Chondrocyte (in vitro differentiated cells): ENCODE measurements at places on chromosomes 3 and 15. TPM values are rescaled to one million over a fixed set of nuclear protein-coding genes. Genes with fewer than 3 reads are reported as not detected.

DNA sequence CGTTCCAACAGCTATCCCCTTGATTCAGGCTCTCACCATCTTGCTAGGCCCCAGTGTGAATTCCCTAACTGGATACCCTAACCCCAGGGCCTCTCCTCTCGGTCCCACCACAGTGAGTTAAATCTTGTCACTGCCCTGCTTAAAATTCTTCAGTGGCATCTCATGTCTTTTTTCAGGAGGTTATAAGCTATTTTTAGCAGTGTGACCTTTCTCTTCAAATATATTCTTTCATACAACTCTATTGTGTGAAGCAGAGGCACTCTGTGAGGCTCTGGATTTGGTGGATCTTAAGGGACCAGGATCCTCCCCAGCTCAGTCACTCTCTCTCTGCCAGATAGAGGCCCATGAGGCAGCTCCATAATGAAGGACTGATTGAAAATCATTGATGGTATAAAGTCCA lies 760.4 kb downstream of the NTRK3 start:
- no peaks in the 10 kb centered on the region for H3K36me3 ChIP-seq
- H3K27ac ChIP-seq, result no peak overlapping the region
- H3K27me3 ChIP-seq, result no peaks in the 10 kb centered on the region
- DNase-seq, result no peak

DNA sequence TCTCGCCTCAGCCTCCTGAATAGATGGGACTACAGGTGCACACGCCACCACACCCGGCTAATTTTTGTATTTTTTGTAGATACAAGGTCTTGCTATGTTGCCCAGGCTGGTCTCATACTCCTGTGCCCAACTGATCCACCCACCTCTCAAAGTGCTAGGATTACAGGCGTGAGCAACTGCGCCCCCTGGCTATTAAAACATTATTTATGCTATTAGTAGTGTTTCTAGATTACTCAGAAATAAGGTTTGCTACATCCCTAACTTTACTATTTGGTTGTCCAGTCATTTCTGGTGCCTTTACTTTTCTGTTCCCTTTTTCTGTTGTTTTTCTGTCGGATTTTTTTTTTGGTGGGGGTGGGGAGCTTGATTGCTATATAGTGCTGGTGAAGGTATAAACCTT lies 393.6 kb upstream of the TPM1 start:
- peaks cover 4% of the 10 kb centered on the region for H3K36me3 ChIP-seq
- peaks cover 14% of the 10 kb centered on the region for H3K4me1 ChIP-seq
- no peak for DNase-seq
- no peaks in the 10 kb centered on the region for H3K27me3 ChIP-seq

CHRNB4 gene
- total RNA-seq, result 0.10 to 0.13 TPM in 2 of 3 replicates, not detected in the other

DNA sequence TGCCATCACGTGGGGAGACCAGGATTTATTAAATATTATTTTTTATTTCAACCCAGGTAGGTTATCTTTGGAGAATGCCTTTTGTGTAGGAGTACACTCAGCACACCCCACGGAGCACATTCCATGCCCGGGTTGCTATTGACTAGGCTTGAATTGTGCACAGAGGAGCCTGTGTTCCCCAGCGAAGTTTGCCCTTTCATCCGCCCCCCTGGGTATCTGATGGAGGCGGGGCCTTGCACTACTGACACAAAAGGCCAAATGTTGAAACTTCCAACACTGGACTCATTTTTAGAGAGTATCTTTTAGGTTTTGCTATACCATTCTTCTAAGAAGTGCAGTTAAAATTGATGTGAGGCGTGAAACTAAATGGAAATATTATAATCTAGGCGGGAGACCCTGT lies 39.3 kb upstream of the PPP4R2 start:
- no peaks in the 10 kb centered on the region for H3K27me3 ChIP-seq
- peaks cover 13% of the 10 kb centered on the region for H3K4me1 ChIP-seq
- peak overlapping the region; percentile 29 for H3K27ac ChIP-seq

GRCh38 chr3:194161131-194162045 lies 25.4 kb downstream of the HES1 start:
- no peak overlapping the region for H3K27ac ChIP-seq
- peaks cover 20% of the 10 kb centered on the region for H3K4me1 ChIP-seq
- DNase-seq, result no peak
- peaks cover 71% of the 10 kb centered on the region for H3K27me3 ChIP-seq
- H3K36me3 ChIP-seq, result no peaks in the 10 kb centered on the region

- no peaks in the 10 kb centered on the region for H3K27me3 ChIP-seq
- H3K4me1 ChIP-seq, result peaks cover 18% of the 10 kb centered on the region
- H3K36me3 ChIP-seq, result peaks cover 3% of the 10 kb centered on the region
- no peak overlapping the region for H3K4me3 ChIP-seq
These were observed 33.2 kb downstream of the SLC25A26 start for GRCh38 chr3:66253790-66254620.

DNA sequence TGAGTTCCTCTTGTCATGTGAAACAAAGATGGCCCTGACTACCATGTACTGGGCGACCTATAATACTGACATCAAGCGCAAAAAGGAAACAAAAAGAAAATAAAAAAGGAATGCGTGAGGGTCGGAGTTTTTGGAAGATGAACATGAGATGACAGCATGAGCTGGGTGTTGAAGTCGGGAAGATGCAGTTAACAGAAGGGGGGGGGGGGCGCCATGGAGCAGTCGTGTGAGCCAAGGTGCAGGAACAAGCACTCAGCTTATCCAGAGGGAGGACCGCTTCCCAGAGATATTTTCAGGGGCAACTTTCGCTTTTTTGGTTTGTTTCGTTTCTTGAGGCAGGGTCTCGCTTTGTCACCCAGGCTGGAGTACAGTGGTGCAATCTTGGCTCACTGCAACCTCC lies 110.2 kb downstream of the RORA start:
- H3K27me3 ChIP-seq, result no peaks in the 10 kb centered on the region
- H3K27ac ChIP-seq, result no peak overlapping the region
- no peak overlapping the region for H3K4me3 ChIP-seq
- H3K4me1 ChIP-seq, result peaks cover 29% of the 10 kb centered on the region
- DNase-seq, result no peak

TRAIP gene
- total RNA-seq, result 2.3 to 5.9 TPM (median 2.7 TPM) in 3 replicates

DNA sequence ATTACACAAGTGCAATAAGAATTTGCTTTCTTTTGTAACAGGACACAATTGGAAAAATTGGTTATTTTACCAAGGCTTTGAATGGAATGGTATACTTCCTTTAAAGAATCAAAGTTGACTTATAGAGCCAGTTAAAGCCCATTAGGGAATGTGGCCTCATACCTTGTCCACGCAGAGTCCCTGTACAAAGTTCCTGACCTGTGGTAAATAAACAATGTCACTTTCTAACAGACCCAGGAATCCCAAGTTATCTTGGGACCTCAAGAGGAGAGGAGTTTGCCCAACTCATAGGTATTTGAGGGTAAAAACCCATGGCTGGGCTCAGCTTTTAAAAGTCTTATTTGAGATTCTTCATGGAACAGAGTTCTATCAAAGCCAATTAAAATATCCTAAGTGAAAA lies 12.0 kb upstream of the NUP210 start:
- H3K4me3 ChIP-seq, result no peak overlapping the region
- H3K27me3 ChIP-seq, result peaks cover 12% of the 10 kb centered on the region
- DNase-seq, result no peak
- H3K27ac ChIP-seq, result no peak overlapping the region

DNA sequence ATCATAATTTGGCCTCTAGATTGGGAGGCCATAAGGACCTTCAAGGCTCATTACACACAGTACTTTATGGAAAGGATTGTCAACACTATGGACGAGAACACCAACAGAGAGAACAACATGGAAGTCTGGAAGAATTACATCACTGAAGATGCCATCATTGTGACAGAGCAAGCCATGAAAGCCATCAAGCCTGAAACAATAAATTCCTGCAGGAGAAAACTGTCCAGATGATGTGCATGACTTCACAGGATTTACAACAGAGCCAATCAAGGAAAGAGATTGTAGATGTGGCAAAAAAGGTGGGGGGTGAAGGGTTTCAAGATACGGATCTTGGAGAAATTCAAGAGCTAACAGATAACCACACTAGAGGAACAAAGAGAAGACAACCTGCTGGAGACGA lies 15.9 kb downstream of the IL17RB start:
- H3K27me3 ChIP-seq, result no peaks in the 10 kb centered on the region
- no peak overlapping the region for H3K4me3 ChIP-seq
- peaks cover 33% of the 10 kb centered on the region for H3K36me3 ChIP-seq
- no peak for DNase-seq
- no peak overlapping the region for H3K27ac ChIP-seq
- H3K4me1 ChIP-seq, result no peaks in the 10 kb centered on the region

GRCh38 chr15:51533672-51534398 lies 88.7 kb downstream of the DMXL2 start:
- peaks cover 24% of the 10 kb centered on the region for H3K36me3 ChIP-seq
- no peak overlapping the region for H3K4me3 ChIP-seq
- no peaks in the 10 kb centered on the region for H3K27me3 ChIP-seq
- no peak for DNase-seq
- H3K4me1 ChIP-seq, result no peaks in the 10 kb centered on the region
- H3K27ac ChIP-seq, result no peak overlapping the region

ALDH1L1 gene
- 0.51 to 1.9 TPM (median 0.60 TPM) in 3 replicates for total RNA-seq

DNA sequence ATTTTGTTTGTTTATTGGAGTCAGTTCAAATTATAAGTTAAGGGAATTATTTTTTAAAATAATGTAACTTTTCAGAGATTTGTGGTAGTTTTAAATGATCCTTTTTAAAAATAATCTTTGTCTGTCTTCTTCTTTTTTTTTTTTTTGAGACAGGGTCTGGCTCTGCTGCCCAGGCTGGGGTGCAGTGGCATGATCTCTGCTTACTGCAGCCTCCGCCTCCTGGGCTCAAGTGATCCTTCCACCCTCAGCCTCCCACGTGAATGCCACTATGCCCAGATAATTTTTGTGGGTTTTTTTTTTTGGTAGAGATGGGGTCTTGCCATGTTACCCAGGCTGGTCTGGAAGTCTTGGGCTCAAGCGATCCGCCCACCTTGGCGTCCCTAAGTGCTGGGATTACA lies 12.6 kb downstream of the FNDC3B start:
- no peak overlapping the region for H3K4me3 ChIP-seq
- H3K27me3 ChIP-seq, result no peaks in the 10 kb centered on the region
- peaks cover 22% of the 10 kb centered on the region for H3K36me3 ChIP-seq
- H3K27ac ChIP-seq, result peak overlapping the region; percentile 52
- H3K4me1 ChIP-seq, result peaks cover 78% of the 10 kb centered on the region

GRCh38 chr15:74293021-74293810 lies 57.1 kb downstream of the CCDC33 start:
- H3K36me3 ChIP-seq, result no peaks in the 10 kb centered on the region
- peaks cover 32% of the 10 kb centered on the region for H3K27me3 ChIP-seq
- H3K27ac ChIP-seq, result no peak overlapping the region
- no peaks in the 10 kb centered on the region for H3K4me1 ChIP-seq
- no peak overlapping the region for H3K4me3 ChIP-seq

DNA sequence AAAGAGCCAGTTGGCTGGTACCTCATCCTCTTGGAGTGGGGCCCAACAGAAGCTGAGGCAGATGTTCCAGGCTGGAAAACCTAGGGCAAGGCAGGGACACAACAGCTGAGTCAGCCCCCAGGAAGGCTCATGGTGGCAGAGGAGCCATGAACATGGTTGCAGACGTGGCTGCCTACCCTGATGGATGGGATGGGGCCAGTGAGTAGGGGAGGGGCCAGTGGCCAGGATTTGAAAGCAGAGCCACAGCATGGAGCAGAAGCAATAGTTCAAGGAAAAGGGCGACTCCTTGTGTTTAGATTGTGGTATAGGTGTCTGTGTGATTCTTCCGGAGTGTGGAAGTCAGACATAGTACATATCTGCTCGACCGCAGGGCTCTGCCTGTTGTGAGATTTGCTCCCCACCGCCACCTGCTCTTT lies 24.2 kb downstream of the PXYLP1 start:
- DNase-seq, result no peak
- no peak overlapping the region for H3K27ac ChIP-seq
- no peaks in the 10 kb centered on the region for H3K27me3 ChIP-seq
- no peak overlapping the region for H3K4me3 ChIP-seq

DNA sequence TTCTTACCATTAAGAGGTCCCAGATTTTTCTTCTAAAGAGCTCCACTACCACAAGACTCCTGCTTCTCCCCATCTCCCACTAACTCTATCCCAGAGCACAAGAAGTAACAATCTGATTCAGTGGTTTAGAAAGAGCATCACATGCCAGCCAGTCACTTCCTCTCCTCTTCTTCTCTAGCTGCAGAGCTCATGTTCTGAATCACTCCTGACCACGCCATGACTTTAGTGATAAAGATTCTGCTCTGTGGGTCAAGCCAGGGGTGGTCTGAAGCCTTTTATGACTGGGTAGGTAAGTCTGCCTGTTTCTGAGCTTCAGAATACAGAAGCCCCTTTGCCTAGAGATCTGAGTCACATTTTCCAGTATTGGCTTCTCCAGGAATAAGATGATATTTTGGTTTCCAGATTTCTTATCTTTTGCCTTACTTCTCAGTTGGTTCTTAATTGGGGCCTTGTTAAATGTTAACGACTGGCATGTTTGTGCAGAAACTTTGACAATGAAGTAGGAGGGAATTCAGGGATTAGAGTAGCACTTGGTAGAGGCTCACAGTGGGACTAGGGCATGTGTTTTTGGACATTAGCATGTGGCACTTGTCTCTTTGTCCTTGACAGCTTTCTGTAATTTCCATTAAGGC lies 27.6 kb upstream of the ADAMTSL3 start:
- H3K27me3 ChIP-seq, result no peaks in the 10 kb centered on the region
- no peaks in the 10 kb centered on the region for H3K4me1 ChIP-seq
- H3K4me3 ChIP-seq, result no peak overlapping the region

DNA sequence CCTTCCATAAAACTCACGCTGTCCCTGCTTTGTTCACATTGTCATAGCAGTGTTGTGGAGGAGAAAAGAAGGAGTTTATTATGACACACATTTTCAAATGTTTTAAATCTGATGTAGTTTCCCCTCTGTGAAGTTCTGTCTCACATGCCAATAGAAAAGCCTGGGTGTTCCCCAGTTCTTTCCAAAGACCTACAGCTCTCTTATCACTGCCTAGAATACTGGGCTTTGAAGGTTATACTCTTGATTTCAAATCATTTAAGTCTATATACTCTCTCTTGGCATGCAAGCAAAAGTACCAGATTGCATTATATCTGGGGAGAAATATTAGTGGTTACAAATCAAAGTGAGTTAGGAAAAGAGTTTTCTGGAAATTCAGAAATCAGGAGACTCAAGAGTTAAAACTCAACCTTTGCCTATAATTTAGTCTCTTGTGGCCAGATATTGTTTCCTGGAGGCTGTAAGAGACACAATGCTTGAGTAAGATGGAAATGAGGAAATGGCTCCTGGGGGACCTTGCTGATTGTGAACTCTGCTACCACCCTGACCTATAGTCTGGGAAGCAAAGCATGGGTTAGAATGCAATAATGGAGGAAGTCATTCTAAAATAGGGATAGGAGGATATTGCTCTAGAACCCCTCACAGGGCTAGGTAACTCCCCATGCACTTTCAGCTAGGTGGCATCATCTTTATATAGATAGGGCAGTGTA lies 182.8 kb downstream of the KCNAB1 start:
- DNase-seq, result no peak
- H3K4me1 ChIP-seq, result peaks cover 51% of the 10 kb centered on the region
- no peaks in the 10 kb centered on the region for H3K36me3 ChIP-seq
- no peaks in the 10 kb centered on the region for H3K27me3 ChIP-seq
- H3K27ac ChIP-seq, result no peak overlapping the region
- H3K4me3 ChIP-seq, result no peak overlapping the region
